Activated T-cell treated with anti-CD3 and anti-CD28 coated beads for 48 hours (primary cell): ENCODE measurements at places on chromosomes 16 and 17.
A peak's percentile ranks its signal among the peaks of the same experiment; 100 is the strongest.

DNA sequence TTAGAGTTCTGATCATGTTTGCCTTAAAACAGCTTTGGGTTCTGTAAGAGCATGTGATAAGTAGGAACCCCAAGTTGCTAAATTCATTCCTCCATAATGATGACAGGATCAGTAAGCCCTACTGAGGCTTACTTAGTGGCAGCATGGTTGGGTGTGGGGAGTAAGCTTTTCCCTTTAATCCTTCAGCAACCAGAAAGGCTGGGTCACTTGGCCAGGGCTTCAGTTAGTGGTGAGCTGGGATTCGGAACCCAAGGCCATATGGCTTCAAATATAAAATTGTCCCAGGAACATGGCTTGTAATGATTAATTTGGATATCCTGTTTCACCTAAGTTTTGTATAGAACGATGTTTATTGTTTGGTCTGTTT lies 850 bp downstream of the GINS3 start:
- DNase-seq = no peak

GRCh38 chr17:83062818-83063671 lies 16.4 kb upstream of the METRNL start:
- no peak for DNase-seq

DNA sequence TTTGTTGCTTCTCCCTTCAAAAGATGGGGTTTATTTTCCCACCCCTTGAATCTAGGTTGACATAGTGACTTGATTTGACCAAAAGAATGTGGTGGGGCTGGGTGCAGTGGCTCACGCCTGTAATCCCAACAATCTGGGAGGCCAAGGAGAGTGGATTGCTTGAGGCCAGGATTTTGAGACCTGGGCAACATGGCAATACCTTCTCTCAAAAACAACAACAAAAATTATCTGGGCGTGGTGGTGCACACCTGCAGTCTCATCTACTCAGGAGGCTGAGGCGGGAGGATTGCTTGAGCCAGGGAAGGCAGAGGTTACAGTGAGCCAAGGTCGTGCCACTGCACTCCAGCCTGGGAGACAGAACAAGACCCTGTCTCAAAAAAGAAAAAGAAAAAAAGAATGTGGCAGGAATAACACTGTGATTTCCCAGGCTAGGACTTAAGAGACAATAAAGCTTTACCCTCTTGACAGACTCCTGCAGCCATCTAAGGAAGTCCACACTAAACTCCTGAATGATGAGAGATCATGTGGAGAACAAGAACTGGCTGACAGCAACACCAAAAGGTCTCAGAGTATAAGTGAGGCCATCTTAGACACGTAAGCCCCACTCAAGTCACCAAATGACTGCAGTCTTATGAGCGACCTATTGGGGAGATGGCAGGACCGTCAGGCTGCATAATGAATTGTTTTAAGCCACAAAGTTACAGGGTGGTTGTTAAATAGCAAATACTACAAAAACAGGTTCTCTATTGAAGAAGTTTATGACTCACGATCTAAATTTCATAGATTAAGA lies 37.0 kb downstream of the FBXL20 start:
- no peak for DNase-seq

- no peak for DNase-seq
These were observed 153.4 kb downstream of the SALL1 start for GRCh38 chr16:50997679-50998078.

GRCh38 chr17:6078458-6078871 lies 8.3 kb downstream of the WSCD1 start:
- no peak for DNase-seq

DNA sequence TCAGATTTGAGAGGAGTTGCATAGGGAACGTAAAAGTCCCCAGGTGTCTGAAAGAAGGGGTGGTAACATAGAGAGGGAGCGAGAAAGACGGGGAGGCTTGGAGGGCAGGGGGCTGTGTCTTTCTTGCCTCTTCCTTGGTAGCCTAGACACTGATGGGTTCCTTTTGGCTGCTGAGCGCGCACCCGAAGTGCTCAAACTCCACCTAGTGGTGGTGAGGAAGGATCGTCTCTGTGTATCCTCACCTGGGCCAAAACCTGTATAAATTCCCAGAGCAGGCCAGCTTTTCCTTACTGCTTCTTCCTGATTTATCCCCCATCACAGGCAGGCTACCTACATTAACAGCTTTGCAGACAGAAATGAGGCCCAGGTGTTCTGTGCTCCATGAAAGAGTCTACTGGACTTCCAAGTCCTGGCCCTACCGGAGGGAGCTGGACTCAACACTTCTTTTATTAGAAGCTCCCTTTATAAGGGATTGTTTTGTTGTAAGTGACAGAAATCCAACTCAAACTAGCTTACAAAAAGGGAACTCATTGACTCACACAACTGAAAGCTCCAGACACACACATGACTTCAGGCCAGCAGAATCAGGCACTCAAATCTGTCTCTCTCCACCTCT lies 5.5 kb upstream of the SLC25A35 start:
- peak; percentile 40 for DNase-seq

DNA sequence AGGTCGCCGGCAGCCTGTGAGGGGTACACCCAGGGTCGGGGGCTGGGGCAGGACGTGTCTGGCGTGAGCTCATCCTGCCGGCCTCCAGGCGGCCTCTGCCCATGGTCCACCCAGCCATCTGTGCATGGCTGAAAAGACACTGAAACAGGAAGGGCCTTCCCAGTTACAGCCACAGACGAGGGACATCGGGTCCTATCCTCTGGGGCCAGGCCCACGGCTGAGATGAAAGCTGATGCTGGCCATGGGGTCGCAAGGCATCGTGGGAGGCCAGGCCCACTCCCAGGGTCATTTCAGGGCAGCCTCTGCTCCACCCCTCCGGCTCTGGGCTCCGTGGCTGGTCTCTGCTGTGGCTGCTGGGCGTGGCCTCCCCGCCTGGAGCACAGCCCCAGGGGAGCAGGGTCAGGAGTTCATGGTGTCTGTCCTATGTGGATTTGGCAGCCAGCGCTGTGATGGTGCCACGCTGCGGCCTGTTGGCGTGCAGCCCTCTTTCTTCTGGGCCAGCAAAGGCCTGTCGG lies 16.6 kb upstream of the ATP6V0C start:
- DNase-seq = no peak

DNA sequence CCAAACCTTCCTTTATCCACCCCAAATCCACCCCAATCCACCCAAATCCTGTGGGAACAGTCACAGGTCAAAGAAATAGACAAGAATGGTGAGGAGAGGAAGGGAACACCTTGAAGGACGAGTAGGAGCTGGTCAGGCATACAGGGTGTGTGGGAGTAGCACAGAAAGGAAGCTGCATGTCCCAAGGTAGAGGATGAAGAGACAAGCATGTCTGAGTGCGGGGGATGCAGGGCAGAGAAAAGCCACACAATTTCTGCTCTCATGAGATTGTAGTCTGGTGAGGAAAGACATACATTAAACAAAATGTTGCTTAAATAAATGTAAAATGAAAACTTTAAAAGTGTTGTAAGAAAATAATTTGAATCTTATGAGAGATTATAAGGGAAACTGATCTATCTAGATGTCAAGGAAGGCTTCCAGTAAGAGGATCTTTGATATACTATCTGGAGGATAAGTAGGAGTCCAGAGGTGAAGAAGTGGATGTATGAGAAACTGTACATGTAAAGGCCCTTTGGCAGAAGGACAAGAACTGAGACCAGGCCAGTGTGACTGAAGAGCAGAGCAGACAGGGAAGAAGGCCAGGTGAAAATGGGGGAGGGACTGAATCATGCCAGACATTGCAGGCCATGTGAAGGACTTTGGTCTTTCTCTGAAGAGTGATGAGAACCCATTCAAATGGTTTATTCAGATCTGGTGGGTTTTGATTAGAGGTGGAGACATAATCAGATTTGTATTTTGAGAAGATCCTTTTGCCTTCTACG lies 18.6 kb downstream of the TMEM98 start:
- no peak for DNase-seq

- DNase-seq = no peak
These were observed 20.1 kb upstream of the C16orf95 start for GRCh38 chr16:87337262-87337771.

DNA sequence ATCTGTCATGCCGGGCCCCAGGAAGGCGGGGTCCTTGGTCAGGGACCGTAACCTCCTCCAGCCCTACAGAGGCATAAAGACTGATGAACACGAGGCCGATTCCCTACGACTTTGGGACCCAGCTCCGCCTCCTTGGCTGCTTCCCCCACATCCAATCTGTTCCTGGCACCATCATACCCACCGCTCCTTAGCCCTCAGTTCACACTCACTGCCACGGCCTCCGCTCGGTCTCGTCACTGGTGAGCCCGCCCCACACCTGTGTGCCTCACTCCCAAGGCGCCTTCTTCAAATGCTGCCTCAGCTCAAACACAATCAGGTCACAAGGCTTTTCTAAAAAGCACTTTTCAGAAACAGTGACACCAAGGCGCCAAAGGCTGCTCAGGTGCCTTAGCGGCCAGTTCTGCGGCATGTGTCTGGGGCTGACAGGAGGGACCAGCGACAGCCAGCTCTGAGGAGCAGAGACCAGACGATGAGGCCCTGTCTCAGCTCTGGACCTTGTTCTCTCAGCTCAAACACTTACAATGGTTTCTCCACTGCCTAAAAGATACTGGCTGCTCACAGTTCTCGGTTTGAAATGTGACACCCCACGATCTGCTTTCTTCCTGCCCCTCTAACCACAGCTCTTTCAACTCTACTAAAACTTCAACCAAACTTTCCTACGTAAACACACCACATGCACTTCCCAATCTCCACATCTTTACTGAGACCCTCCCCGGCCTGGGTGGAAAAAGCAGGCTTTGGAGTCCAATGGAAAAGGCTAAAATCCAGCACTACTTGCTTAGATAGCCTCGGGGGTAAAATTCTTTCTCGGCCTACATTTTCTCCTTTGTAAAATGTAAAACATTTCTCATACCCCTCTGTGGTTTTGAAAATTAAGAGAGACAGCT lies 33.2 kb downstream of the CYB5D2 start:
- peak; percentile 29 for DNase-seq

- no peak for DNase-seq
These were observed 10.5 kb downstream of the TBC1D16 start for GRCh38 chr17:80025140-80025539.

GRCh38 chr16:29961479-29962343 lies at the start of gene TMEM219:
Gene TMEM219 (plus strand): TSS chr16:29962079. CDS start chr16:29963144, 1,065 bp downstream.
- peak; percentile 95 for DNase-seq

GRCh38 chr17:40175928-40176753 lies 1.1 kb upstream of the RAPGEFL1 start:
- DNase-seq = no peak

DNA sequence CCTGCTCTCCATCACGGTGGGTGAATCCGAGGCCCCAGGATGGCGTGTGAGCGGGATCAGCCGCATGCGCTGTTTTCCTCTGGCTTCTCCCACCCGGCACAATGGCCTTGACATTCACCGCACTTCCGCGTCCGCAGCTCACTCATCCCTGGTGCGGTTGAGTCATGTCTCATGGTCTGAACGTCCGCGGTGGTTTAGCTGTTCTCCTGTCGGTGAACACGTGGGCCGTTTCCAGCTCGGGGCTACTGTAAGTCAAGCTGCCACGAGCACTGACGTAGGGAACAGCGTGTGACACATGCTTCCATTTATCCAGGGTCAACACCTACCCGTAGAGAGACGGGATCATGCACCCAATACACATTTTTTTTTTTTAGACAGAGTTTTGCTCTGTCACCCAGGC lies 15.3 kb upstream of the CACNA1H start:
- no peak for DNase-seq

DNA sequence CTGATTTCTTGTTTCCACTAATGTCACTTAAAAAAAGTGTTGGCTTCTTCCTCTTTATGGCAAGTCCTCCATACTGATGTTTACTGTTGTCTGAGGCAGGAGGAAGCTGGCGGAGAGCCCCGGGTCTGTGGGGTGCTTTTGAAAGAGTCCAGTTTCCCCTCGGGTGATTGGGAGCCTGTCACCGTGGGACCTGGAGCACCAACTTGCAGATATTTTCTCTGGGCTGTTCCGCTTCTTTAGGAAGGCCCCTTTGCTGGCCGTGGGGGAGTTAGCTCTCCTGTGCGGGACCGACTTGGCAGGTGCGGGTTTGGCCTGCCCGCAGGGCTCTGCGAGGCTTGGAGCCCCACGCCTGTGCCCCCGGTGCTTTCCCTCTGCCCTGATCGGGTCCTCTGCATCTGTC lies 3.1 kb downstream of the BANP start:
- DNase-seq = no peak

DNA sequence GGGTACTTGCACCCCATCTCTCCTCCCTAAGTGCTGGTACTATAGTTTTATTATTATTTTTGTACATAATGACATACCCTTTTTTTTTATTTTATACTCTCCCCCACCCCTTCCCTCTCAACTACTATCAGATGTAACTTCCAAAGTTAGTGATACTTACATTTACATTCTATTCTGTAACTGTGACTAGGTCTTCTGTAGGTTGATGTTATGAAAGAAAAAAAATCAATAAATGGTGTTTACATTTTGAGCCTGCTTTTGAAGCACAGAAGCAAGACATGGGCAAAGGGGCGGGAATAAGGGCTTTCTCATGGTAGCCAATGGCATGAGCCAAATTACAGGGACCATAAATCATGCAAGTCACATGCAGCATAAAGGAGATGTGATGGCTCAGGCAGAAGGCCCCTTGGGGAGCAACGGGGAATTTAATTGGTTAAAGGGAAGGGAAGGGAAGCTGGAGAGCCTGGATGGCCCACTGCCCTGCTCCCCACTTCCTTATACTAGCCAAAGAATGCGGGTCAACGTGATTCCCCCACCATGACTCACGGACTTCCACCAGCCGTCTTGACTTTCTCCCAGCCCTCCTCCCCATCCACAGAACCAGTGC lies 2.4 kb upstream of the ACSF2 start:
- no peak for DNase-seq

DNA sequence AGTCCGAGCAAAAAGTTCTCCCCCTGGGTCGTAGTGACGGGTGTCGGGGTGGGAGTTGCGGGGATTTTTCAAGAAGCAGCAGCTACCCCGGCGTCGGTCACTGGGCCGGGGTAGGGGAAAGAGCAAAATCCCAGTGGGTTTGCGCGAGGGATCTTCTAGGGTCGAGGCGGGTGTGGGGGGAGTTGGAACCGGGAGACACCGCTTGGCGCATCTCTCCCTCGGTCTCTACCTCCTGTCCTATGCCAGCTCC lies 2.3 kb upstream of the UBTF start:
- no peak for DNase-seq
